ENCODE measurements at places on chromosomes 16 and 17. TPM values are rescaled to one million over a fixed set of nuclear protein-coding genes. Genes with fewer than 3 reads are reported as not detected.
A peak's percentile ranks its signal among the peaks of the same experiment; 100 is the strongest.

GRCh38 chr17:27247071-27247957 lies 46.6 kb upstream of the WSB1 start:
- peak; percentile 87 for DNase-seq
- no peaks in the 10 kb centered on the region for H3K27me3 ChIP-seq
- H3K4me1 ChIP-seq: peaks cover 50% of the 10 kb centered on the region

Gene PERCC1
- total RNA-seq: not detected

DNA sequence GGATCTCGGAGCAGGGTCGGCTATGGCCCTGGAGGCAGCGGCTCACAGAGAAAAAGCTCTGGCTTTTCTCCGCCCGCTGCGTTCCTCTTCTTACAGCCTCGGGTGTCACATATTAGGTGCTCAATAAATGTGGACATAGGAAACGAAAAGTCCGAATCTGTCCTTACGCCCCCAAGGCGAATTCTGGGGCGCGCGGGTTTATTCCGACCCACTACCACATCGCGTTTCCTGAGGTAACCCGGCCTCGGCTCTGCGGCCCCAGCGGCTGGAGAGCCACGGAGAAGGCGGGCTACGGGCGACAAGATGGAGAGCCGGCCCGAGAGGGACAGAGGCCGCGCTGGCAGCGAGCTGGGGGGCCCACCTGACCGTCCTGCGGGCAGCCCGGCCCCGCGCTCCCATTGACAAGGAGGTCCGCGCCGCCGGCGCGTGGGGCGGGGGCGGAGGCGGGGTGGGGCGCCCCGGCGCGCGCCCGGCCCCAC lies 573 bp upstream of the GNAO1 start:
- no peaks in the 10 kb centered on the region for H3K36me3 ChIP-seq
- no peak for DNase-seq
- H3K27ac ChIP-seq: peak overlapping the region; percentile 97
- peaks cover 31% of the 10 kb centered on the region for H3K4me1 ChIP-seq
- H3K27me3 ChIP-seq: no peaks in the 10 kb centered on the region
- peak overlapping the region; percentile 81 for H3K4me3 ChIP-seq

Gene TMEM235
- total RNA-seq: not detected

DNA sequence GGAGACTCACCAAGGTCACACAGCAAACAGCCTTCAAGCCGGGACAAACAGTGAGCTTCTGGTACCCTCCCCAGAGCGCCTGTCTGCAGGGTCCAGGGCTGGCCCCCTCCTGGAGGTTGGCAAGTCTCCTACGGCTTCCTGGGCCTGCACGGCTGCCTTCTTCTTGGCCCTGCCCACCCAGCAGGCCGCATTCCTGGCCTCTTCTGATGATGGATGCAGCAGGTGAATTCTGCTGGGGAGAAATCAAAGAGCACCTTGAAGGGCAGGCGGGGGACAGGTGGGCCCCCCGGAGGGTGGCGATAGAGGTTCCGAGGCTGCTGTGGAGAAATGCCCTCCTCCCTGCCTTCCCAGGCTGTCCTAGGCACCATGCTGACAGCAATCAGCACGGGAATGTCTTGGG lies 3.8 kb upstream of the NOS2 start:
- no peak for DNase-seq
- peaks cover 6% of the 10 kb centered on the region for H3K4me1 ChIP-seq
- H3K36me3 ChIP-seq: no peaks in the 10 kb centered on the region

DNA sequence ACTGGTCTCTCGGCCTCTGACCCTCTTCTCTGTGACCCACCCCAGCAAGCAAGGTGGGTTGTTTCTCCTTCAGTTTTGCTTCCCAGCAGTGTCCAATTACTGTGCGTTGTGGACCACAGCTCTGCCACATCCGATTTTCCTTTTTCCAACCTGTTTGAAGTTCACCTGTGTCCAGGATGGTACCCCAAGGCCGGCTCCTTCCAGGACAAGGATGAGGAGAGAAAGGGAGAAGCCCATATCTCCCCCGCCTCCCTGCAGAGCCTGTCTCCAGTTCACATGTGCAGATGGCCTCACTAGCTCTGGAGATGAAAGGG lies 13.5 kb downstream of the NMRAL1 start:
- H3K4me1 ChIP-seq: no peaks in the 10 kb centered on the region
- H3K27ac ChIP-seq: no peak overlapping the region
- DNase-seq: no peak
- no peaks in the 10 kb centered on the region for H3K27me3 ChIP-seq
- H3K36me3 ChIP-seq: peaks cover 13% of the 10 kb centered on the region

Measured in sigmoid colon (tissue), 7 donors.